ENCODE measurements at places on chromosomes 3 and 15.

DNA sequence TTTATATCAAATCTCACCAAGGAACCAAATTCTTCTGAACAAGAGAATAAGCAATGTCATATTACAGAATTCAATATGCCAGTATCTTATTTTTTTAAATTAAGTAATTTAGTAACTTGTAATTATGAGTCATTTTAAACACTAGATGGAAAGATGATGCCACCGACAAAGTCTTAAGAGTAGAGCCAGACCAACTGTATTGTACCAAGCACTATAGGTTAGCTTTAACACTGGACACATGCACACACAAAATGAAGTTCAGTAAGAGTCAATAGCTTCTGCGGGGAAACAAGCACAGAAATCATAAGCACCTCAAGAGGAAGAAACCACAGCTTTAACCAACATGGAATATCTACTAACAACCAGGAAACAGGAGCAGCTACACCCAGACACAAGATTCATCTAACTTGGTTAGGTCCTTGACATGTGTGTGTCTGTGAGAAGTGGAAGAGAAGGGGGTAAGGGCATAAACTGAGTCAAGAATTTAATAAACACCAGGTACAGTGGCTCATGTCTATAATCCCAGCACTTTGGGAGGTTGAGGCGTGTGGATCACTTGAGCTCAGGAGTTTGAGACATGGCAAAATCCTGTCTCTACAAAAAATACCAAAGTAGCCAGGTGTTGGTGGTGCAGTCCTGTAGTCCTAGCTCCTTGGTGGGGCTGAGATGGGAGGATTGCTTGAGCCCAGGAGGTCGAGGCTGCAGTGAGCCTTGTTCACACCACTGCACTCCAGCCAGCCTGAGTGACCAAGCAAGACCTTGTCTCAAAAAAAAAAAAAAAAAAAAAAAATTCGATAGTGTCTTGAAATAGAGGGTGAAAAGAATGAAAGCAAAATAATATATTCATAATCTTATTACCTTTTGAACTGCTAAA lies 28.9 kb downstream of the DENND4A start:
- no peak for DNase-seq

DNA sequence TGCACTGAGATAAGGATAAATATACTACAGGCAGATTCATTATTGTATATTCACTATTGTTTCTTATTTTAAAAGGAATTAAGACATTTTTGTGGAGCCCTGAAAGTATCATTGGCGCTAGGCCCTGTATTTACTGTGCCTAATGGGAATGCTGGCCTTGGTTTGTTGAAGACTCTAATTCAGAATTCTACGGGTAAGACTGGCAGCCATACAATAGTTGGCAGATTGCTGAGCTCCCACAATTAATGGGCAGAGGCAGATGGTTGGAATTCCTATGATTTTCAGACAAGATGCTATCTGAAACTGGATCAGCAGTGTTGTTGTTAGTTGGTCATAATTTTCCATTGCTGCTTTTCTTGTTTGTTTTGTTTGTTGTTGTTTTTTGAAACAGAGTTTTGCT lies 14.7 kb downstream of the PGBD4 start:
- DNase-seq = no peak

- DNase-seq = no peak
Measured at GRCh38 chr15:24224161-24224560, 451.4 kb upstream of the NPAP1 start.

GRCh38 chr15:60656041-60656440 lies 177.1 kb upstream of the ICE2 start:
- no peak for DNase-seq

DNA sequence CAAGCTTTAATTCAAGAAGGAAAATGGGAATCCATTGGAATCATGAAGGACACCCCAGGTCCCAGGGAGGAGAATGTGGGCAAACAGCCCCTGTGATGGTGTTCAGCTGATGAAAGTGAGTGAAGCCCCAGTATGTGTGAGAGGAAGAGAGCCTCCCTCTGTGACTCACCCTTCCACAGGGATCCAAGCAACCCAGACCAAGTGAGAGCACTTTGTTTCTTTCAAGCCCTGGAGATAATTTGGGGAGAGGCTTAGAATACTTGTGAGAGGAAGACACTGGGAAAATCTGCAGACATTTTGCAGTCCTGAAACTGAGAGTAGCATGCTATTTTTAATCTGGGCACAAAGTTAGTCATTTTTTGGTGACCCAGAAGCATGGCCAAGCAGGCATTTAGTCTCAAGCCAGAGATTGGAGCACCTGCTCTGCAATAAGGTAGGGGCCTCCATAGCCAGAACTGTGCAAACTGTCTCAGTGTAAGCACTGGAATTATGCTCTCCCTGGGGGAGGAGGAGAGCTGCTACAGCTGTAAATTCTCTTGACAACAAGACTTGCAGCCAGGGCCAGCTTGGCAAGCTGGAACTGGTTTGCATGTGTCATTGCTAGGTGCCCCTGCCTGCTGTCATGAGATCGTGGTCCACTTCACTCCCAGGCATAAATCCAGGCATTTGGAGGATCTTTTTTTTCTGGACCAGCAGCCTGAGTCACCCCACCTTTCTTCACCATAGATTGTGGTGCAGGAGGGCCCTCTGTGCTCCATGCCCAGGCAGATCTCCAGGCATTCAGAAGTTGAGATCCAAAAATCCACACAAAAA lies 537.8 kb upstream of the DPPA4 start:
- no peak for DNase-seq

All from activated naive CD8-positive, alpha-beta T cell treated with anti-CD3 and anti-CD28 coated beads, Interleukin-2, amount 50 U/mL, for 24 hours (primary cell).